NCI-H1417 treated with DMSO at 0.1 percent for 48 hours (cell line): ENCODE measurements at places on chromosomes 3 and 15.

DNA sequence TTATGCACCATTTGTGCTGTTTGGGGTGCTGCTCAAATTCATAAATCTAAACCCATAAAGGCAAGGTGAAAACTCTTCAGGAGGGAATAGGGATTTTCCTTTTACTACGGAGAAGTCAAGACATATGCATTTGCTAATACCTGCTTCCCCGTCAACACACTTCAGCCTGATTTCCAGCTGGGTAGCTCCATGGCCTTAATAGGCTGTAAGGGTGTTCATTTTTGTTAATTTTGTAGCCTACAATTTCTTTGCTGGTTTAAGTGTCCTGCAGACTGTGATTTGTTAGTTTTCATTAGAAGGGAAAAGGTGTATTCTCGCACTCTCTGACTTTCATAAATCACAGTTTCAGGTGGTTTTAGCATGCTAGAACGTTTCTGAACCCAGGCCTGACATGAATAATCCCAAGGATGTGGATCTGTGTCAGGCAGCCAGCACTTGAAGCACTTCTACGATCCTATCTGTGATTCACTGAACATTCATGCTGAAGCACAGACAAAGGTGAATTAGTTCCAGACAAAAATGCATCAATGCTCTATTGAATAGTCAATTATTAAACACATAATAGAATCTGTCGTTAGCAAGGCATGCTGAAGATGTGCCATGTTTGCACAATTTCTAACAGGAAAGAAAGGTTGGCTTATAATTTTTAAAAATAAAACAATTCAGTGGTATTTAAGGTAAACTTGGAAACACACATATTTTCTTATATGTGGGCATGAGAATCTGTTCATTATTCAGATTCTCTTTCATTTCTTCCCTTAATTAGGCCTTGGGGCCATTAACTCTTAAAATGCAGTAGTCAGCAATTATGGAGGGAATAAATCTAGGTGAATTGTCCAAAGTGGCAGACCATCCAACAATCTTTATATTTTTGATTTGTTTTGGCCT is 17.9 kb upstream of the NMNAT3 start:
- DNase-seq: no peak

- DNase-seq: no peak
These were observed 381.1 kb upstream of the CNTN4 start for GRCh38 chr3:1717524-1717923.

DNA sequence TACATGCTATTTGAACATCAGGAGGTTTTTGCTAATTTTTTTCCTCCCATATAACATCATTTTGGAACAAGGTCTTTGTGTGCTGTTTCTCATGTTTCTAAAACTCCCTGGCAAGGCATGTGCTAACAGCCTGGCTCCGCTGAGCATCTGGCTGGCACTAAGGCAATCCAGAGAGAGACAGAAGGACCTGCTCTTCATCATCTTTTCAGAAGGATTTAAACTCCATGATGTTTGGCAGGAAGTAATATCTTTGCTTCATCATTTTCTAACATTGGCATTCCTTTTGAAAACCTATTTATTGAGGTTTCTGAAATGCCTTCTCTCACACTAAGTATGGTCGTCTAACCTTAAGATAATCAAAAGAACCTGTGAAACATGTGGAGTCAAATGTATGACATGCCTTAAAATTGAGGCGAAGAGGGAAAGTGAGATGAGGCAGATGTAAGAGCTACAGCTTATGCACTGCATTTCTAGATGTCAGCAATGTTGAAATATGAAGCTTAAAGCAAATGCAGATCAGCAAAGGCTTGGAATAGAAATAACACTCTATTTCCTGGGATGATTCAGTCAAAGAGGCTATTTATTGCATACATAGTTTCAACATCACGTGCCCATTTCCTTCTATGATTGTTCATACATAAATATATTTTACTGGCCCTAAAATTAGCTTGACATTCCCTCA is 592.0 kb downstream of the ZNF385D start:
- DNase-seq: no peak

- no peak for DNase-seq
These were observed 6.0 kb downstream of the DIPK2A start for GRCh38 chr3:143977341-143978262.

DNA sequence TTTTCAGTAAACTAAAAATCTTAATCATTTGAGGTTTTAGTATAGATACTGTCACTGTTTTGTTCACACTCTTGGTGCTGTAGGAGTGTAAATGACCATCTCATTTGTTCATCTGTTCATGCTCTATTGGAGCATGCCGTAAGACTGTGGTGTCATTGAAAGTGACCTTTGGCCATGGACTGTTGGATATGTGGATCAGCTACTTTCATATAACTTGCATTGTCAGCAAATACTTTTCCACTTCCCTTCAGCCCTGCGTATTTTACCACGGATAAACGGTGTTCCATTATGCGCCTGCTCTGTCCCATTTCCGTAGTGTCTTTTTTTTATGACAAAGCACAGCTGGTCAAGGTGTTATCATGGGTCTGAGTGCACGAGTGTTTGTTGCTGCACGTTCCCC is 32.6 kb upstream of the SENP5 start:
- DNase-seq: no peak

- no peak for DNase-seq
These were observed 72.1 kb downstream of the IL1RAP start for GRCh38 chr3:190585805-190586630.

DNA sequence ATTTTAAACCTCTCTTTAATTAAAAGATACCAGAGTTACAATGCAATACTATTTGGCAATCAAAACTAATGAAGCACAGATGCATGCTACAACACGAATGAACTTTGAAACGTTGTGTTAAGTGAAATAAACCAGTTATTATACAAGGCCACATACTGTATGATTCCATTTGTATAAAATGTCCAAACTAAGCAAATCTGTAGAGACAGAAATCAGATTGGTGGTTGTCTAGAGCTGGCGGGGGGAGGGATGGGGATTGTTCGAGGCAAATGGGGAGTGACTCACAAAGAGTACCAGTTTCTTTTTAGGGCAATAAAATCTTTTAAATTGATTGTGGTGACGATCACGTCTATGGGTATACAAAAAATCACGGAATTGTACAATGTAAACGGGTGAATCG is 677.0 kb downstream of the NTRK3 start:
- DNase-seq: no peak

- no peak for DNase-seq
These were observed 6.6 kb downstream of the RBP1 start for GRCh38 chr3:139532976-139533375.

DNA sequence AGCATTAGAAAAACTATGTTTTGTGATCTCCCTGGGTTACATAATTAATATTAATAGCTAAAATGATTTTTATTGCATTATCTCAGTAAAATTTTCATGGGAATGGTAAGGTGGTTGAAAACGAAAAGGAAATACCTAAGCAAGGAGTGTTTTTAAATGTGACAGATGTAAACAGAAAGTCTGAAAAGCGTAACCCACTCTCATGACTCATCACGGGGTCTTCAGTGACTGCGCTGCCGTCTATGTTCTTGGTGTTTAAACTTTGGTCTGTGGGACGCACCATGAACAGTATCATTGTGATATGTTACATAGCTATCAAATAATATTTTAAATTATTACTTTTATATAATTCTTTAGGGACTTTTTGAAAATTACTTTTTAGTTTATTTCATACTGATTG is 19.8 kb downstream of the LRCH3 start:
- no peak for DNase-seq

DNA sequence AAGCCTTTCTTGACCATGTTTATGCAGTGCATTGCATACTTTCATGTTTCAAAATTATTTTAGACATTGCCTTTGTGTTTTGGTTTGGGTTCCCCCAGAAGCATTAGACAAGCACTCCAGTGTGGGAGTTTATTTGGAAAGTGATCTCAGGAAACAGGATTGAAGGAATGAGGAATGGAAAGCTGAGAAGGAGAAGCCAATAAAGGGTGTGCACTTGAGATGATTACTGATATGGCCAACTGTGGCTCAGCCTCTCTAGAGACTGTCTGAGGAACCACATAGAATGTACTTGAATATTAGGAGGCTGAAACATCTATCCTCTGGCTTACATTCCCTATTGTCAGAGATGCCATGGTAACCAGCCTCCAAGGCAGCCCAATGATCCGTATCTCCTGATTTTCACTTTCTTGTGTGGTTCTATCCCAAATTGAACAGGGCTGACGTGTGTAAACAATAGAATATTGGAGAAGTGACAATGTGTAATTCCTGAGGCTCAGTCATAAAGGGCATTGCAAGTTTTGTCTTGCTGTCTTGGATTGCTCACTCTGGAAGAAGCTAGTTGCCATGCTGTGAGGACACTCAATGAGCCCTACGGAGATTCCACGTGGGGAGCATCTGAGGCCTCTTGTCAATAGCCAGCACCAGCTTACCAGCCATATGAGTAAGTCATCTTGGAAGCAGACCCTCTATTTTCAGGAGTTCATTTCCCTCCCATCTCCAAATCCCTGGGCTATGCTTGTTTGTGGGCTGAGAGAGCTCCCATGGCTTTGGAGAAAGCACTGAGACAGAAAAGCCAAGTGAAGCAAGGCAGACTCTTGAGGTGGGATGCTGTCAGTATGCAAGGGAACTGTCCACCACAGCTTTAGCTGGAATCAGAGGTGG is 84.7 kb downstream of the SCN11A start:
- no peak for DNase-seq

DNA sequence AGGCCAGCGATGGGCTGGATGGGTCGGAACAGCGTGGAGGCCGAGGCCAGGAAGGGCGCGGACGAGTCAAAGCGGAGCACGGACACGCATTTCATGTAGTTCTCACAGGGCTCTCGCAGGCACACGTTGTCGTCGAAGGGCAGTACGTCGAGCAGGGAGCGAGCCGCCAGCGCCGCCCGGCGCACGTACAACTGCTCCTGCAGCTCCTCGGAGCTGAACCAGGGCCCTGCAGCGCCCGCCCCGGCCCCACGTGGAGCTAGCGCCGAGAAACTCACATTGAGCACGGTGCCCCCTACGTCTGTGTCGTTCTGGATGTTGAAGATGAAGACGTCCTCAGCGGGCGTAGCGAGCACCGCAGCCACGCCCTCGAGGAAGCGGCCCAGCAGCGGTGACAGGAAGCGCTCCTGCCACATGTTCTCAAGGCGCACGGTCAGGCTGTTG is 5.8 kb downstream of the CELSR3 start:
- DNase-seq: no peak

DNA sequence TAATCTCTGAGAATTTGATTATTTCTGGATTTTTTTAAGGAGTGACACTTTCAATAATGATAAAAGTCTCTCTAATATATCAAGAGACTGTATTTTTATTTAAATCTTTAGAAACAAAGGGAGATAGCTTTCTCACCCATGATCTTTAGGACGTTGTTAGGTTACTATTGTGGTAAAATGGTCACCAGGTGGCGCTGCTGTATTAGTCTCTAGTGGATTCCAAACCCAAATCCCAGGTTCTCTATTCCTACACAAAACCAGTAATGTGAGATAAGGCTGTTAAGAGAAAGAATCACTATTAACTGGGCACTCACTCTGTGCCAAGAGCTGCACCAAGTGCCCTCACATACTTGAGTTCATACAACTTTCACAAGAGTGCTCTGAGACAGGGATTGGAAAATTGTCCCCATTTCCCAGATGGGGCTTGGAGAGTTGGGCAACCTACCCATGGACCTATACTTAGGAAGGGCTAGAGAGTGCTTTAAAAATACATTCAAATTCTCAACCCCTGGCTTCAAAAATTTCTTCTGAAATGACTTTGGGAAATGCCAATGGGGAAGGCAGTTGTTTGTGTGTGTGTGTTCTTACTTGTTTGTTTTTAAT is 593.4 kb upstream of the TGFBR2 start:
- DNase-seq: peak; percentile 6

GRCh38 chr3:20008646-20009045 is 3.4 kb downstream of the PP2D1 start:
- DNase-seq: no peak

- DNase-seq: no peak
These were observed 98.1 kb downstream of the CADPS start for GRCh38 chr3:62777130-62777529.

DNA sequence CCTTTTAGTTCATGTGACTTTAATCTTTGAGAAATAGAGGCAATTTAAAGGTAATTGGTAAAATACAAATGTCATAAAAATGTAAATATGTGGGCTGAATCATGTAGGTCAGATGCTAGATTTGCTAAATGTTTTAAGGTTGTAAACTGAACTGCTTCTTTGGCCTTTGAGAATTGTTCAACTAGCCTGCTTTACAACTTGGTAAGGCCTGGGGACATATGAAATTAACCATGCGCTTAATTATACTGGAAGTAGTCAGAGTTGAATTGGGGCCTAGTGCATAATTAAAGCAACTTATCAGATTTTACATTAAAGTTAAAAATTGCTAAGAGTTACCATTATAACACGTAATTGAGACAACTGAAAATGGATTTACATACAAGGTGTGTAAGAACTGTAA is 21.0 kb upstream of the TMEM45A start:
- DNase-seq: no peak

- DNase-seq: no peak
These were observed 6.2 kb downstream of the HHLA2 start for GRCh38 chr3:108302570-108302969.

- DNase-seq: peak; percentile 78
These were observed 19.5 kb upstream of the BSN start for GRCh38 chr3:49534581-49535441.

GRCh38 chr3:57980416-57980815 is 27.8 kb upstream of the FLNB start:
- DNase-seq: no peak

GRCh38 chr3:28982906-28983305 is 298.0 kb upstream of the RBMS3 start:
- DNase-seq: no peak

DNA sequence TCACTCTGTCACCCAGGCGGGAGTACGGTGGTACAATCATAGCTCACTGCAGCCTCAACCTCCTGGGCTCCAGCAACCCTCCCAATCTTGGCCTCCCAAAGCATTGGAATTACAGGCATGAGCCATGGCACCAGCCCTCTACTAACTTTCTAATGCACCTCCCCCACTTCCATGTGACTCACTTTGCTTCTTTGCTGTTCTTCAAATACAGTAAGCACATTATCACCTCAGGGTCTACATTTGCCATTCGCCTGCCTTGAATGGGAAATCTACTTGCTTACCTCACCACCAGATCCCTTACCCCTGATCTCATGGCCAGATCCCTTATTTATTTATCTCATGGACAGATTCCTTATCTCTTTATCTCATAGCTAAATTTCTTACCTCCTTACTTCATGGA is 235.3 kb downstream of the KCNMB2 start:
- no peak for DNase-seq

DNA sequence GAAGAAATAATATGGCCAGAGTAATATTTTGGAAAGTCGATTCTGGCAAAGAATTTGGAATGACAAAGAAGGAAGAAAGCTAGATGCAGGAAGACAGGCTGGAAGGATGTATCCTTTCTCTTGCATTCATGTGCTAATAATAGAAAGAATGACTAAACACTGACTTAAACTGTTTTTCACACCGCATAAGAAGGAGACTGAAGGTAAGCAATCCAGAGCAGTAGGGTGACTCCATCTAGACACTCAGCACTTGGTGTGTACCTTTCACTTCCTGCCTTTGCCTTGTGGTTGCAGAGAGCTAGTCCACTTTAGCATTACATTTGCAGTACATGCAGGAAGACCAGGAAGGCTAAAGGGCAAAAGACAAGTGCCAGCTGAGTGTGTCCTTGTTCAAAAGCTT is 234.6 kb downstream of the RBMS3 start:
- no peak for DNase-seq

- DNase-seq: no peak
These were observed 839.8 kb upstream of the ALCAM start for GRCh38 chr3:104526901-104527401.
